ENCODE measurements at places on chromosomes 1 and 21.

DNA sequence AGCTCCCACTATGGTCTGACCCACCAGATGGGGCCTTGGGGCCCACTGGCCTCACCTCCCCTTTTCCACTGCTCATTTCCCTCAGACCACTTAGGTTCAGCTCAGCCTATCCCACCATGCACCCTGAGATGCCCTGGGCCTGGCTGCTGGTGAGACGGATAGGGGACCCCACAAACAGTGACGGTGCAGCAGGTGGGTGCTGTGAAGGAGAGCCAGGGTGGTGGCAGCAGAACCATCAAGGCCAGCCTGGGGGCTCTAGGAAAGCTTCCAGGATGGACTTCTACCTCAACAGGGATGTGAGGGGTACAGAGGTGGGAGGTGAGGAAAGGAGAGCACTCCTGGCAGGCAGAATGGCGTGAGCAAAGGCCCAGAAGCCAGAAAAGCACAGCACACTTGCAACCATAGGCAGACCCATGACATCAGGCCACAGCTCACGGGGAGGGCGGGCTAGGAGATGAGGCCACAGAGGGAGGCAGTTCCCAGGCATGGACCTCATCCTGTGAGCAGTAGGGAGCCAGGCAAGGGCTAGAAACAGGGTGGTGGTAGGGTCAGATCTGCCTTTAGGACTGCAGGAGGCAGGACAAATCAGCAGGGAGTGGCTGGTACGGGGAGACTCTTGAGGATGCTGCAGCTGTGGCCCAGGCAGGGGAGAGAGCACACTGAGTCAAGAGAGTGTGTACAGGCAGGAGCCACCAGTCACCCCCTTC, 23.1 kb downstream of the CYB5RL start:
- DNase-seq, result no peak

- DNase-seq, result no peak
Observed at GRCh38 chr1:59750328-59751003, 64.3 kb upstream of the HOOK1 start.

GRCh38 chr1:52836035-52836434, 6.5 kb upstream of the ZYG11A start:
- DNase-seq, result no peak

GRCh38 chr21:18265944-18266343, 21.3 kb downstream of the CHODL start:
- no peak for DNase-seq

GRCh38 chr1:40628903-40629292, 36.6 kb downstream of the RIMS3 start:
- DNase-seq, result no peak

All from WTC11 (cell line).